ENCODE measurements at places on chromosomes 2 and 18.

DNA sequence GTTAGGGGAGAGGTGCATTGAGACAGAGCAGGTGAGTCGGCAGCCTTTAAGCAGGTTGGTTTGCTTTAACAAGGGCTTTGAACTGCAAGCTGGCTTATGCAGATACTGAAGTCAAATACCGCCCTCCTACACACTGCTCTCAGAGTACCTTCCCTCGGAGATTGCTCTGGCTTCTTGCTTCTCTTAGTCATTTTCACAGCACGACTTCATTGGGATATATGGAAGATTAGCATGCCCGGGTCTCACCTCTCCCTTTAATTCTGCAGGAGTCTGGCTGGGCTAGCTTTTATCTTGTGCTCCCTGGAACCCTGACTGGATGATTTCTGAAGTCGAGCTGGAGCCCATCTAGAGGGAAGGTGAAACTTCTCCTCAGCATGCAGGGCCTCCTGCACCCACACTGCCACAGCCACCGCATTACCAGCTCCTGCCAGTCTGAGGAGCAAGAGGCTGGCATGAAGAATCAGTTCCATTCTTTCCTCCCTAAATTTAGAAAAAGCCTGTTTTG lies 395.5 kb upstream of the HNRNPA3 start:
- DNase-seq, result peak; percentile 25

DNA sequence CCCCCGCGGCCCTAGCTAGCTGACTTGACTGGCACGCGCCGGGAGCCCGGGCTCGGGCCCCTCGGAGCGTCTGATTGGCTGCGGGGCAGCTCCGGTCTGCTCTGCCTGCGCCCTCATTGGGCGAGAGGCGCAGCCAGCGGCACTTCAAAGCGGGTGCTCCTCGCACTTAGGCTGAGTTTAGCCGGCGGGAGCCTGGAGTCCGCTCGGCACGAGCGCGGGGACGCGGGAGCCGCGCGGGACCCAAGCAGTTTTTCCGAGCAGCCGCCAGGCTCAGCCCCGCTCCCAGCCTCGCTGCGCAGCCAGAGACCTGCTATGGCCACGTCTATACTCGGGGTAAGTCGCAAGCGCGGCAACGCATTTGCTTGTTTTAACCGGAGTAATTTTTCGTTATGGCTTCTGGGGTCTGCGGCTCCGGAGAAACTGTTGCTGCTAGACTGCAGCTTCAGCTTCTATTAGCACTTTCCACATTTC lies at the start of gene SP9:
TSS of gene SP9 (plus strand) at position 174 of the 471 bp plus-strand sequence. CDS start at position 313, 139 bp downstream.
- DNase-seq, result no peak

- DNase-seq, result no peak
Measured at GRCh38 chr2:104177179-104177578, 676.7 kb upstream of the POU3F3 start.

- DNase-seq, result no peak
Measured at GRCh38 chr2:217437290-217437870, 565.4 kb downstream of the TNS1 start.

DNA sequence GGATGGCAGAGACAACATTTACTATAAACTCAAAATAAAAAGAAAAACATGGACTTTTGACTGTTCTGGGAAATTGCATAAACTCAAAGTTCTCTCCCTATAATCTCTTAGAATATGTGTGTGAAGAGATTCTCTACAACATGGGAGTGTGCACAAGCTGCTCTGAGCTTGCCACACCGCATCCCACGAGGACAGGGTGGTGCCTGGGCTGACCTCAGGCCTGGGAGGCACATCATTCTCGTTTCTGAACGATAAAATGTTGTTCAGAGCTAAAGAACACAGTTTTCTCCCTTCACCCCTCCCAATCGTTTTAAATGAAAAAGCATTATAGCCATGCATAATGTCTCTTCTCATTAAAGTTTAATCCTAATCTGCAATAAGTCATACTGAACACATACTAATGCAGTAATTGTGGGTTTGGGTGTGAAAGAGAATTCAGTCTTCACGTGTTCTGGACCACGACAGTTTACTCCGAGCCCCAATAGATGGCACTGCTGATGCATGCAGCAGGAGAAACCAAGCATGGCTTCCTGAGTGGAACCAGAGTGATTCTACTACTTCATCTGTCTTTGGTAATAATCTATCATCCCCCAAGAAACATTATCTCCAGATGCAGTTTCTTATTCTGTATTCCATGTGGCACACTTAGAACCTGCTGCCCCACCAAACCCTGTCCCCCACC lies 46.9 kb upstream of the LAMA1 start:
- no peak for DNase-seq

DNA sequence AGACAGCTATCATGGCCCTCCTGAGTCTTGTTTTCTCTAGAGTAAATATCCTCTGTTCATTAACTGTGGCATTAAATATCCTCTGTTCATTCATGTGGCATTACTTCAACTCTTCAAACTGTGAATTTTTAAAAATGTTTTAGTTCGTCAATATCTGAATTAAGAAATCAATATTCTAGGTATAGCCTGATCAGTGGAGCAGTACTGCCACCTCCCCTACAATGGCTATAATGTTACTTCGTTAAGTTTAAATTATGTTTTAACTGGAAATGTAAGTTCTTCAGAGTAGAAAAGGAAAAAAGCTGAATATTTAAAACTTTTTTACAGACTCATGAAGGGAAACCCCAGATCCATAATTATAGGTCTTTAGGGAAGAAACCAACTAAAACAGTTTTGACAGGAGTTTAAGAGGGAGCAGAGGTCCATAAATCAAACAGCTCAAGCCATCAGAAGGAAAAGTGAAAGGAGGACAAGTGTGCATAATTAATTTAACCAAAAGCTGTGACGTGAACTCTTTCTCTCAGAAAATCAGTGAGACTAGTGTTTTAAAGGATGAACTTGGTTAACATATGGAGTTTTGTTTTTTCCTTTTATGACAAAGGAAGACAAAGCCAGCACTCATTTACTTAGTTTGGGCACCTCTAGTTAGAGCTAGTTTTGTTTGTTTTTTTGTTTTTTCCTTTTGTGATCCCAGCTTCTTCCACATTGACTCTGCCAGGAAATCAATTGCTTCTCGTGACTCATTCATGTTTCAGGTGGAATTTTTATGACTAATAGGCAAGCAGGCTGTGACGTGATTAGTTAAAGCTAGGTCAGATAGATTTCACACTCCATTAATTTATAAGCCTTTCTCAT lies 44.9 kb downstream of the RBBP8 start:
- no peak for DNase-seq

DNA sequence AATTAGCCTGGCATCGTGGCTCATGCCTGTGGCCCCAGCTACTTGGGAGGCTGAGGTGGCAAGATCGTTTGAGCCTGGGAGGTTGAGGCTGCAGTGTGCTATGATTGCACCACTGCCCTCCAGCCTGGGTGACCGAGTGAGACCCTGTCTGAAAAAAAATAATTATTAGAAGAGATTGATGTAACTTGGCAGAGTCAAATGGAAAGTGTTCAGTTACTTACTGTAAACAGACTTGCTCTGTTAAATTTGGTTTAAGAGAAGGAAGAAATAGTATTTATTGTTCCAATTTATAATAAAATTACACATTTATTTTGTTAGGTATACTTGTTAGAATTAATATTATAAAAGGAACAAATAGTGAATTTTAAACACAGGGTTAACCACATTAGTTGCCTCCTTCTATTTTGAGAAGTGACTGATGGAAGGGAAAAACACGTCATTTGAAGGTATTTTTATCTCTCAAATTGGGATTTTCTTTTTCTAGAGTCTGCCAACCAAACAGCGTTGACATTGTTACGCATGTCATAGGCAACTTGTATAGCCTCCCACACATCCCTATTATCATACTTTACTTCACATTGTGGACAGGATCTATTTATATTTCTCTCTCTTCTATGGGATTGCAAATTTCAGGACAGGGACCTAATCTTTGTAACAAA lies 118.8 kb upstream of the B3GNT2 start:
- no peak for DNase-seq

GRCh38 chr2:38789691-38790090 lies 11.7 kb downstream of the GEMIN6 start:
- no peak for DNase-seq

DNA sequence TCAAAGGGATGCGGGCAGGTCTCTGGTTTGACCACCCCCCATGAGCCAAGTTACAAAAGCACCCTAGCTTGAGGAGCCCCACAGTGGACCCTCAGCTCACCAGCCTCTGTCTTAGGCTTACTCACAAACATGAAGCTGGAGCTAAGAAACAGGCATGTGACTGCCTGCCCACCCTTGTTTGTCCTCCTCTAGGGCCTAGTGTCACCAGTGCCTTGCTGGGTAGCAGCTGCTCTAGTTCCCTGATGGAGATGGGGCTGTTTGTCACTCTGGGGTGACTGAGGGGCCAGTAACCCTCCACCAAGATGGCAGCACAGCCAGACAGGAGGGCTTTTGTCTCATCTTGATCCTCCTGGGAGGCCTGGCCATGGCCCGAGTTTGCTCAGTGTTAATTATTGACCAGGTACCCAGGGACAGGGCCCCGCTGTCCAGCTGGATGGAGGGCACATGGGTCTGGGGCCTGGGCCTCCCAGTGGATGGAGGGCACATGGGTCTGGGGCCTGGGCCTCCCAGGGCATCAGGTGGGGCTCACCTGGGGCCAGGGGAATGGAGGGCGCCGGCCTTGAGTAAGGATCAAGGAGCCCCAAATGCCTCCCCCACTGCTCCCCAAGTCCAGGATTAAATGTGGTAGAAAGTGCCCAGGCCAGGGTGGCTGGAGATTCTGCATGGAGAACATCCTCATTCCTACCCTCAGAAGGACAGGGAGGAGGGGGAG lies 185.9 kb upstream of the HAAO start:
- no peak for DNase-seq

- no peak for DNase-seq
Measured at GRCh38 chr2:174635776-174636404, 38.3 kb upstream of the WIPF1 start.

- DNase-seq, result no peak
Measured at GRCh38 chr2:235232449-235233433, 261.1 kb upstream of the AGAP1 start.

GRCh38 chr2:9160732-9161131 lies 45.9 kb upstream of the ASAP2 start:
- no peak for DNase-seq

- no peak for DNase-seq
Measured at GRCh38 chr2:191020742-191021381, 6.9 kb upstream of the STAT1 start.

DNA sequence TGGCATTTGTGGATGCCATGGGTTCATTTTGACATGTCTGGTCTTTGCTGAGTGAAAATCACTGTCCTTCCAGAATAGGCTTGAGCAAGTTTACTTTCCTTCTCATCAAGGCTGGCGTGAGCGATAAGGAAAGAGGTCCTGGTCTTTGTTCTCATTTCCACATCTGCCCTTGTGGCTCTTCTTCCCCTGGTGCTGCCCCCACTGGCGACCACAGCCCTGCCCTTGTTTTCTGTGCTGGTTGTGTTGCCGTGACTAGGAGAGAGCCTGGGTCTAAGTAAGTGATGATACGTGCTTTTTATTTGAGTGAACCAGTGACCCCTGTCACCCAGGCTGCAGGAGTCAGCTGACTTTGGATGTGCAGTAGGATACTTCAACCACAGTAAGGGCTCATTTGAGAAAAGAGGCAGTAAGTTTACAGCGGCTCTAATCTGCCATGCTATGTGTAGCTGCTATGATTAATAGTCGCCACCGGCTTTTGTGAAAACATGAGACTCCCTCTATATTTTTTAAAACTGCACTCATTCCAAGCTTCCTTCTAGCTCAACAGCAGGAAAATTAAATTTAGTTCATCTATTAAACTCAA lies 441.7 kb downstream of the RNF144A start:
- DNase-seq, result no peak

- no peak for DNase-seq
Measured at GRCh38 chr2:19687017-19687659, 214.6 kb downstream of the TTC32 start.

DNA sequence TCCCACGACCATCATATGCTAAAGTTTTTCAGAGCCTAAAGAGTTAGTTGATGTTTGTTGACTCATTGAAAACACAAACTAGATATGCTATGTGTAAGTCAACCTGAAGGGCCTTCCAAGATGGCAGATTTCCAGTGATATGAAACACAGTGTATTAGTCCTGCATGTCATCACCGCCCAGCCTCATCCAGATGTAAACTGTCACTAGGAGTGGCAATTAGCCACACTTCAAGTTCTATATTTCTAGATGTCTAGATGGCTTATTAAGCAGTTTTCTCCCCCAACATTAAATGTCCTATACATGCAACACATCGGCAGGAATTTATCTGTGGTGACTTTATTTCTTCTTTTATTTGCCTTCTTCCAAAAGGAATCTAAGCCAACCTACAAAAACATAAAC lies 444.1 kb upstream of the SMIM21 start:
- DNase-seq, result no peak

DNA sequence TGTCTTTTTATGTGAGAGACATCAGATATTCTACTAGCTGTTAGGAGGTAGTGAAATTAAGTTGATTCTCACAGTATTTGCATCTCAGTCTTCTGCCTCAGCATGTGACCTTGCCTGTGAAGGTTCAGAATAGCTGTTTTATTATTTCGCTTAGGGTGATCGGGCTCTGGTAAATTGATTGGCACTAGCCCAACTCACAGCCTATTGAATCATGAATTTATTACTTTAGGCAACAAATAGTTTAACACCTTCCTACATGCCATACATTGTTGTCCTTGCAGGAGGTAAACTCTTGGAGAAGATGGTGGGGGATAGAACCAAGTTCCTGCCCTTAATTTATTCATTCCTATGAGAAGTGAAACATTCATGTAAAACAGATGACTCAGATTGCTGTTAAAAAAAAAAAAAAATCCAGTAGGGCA lies 101.9 kb downstream of the GPD2 start:
- no peak for DNase-seq

- no peak for DNase-seq
Measured at GRCh38 chr2:113078350-113078839, 10.6 kb downstream of the IL1F10 start.

DNA sequence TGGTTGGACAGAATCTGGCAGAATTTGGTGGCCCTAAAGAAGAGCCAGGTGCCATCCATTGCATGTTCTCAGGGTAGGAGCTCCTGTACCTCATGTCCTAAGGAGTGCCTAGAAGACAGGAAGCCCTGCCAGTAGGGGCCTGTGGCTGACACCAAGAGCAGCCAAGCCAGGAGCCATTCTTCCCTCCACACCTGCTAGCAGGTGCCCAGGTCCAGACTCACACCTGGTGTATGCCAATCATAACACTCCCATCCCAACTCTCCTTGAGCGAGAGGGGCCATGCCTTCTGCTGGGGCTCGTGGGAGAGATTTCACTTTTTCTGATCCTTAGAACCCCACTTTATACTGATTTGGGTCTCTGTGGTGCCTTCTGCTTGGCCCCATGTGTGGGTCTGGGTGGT lies 26.5 kb upstream of the TMEM37 start:
- no peak for DNase-seq

DNA sequence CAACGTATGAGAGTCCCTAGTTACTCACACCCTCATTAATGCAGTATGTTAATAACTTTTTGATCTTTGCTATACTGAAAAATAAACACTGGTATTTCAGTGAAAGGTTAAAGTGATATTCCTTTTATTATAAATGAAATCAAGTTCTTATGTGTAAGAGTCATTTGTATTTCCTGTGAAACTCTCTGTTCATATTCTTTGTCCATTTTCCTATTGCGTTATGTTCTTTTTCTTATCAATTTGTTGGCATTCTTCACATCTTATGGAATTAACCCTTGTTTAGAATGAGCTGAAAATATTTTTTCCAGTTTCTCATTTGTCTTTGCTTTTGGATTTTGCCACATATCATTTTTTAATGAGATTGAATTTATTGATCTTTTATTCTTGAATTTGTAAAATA lies 44.8 kb downstream of the NDUFAF7 start:
- DNase-seq, result no peak

GRCh38 chr2:70891572-70892357 lies 43.9 kb upstream of the ATP6V1B1 start:
- DNase-seq, result no peak

GRCh38 chr2:218332920-218333645 lies 23.6 kb upstream of the CATIP start:
- DNase-seq, result no peak
